GM04503 (cell line): ENCODE measurements at places on chromosomes 2 and 18.

- DNase-seq, result no peak
Observed at GRCh38 chr2:229650901-229651300, 63.5 kb downstream of the DNER start.

- no peak for DNase-seq
Observed at GRCh38 chr2:175585496-175585895, 404.0 kb upstream of the ATP5MC3 start.

DNA sequence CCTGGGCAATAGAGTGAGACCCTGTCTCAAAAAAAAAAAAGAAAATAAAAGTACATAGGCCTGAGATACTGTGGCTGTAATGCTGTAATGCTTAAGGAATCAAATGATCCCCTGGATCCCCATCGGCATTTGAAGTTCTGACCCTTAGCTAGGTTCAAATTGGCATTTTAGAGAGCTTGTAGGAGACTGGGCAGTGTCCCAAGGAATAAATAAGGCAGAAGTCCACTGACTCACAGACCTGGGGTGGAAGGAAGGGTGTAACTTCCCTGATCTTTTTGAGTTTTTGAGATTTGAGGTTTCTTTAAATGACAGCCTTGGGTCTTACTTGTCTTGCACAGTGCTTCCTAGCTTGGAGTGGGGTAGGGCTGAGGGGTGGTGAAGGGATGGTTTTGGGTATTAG lies 553.7 kb downstream of the SLC4A3 start:
- DNase-seq, result no peak

- DNase-seq, result no peak
Observed at GRCh38 chr2:45852450-45853150, 201.1 kb downstream of the PRKCE start.

DNA sequence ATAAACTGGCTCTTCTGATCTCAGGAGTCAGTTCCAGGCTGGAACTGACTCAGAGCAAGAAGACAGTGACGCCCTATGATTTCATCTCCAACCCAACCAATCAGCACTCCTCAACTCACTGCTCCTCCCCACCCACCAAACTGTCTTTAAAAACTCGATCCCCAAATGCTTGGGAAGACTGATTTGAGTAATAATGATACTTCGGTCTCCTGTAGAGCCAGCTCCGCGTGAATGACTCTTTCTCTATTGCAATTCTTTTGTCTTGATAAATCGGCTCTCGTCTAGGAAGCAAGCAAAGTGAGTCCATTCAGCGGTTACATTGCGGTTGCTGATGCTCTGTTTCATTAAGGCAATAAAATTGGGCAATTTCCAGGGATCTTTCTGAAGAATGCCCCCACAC lies 1025.3 kb upstream of the CNTNAP5 start:
- DNase-seq, result no peak

GRCh38 chr2:183113630-183114029 lies 10.6 kb upstream of the NUP35 start:
- DNase-seq, result no peak

DNA sequence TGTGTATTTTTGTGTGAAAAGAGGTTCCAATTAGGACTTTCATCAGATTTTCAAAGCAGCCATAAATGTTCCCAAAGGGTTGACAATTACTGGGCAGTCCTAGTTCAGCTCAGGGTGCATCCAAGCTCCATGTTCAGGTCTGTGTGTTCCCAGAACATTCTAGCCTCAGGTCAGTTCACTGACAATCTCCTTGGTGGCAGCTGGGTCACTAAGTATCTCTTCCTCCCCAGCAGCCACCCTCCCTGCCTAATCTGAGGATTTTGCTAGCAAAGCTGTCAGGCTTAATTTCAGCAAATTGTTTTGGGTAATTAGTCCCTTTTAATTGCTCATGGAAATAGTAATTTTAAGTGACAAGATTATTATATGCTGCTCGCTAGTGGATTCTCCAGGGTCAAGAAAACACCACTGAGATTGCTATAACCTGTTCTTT lies 29.8 kb downstream of the UPP2 start:
- DNase-seq, result no peak

DNA sequence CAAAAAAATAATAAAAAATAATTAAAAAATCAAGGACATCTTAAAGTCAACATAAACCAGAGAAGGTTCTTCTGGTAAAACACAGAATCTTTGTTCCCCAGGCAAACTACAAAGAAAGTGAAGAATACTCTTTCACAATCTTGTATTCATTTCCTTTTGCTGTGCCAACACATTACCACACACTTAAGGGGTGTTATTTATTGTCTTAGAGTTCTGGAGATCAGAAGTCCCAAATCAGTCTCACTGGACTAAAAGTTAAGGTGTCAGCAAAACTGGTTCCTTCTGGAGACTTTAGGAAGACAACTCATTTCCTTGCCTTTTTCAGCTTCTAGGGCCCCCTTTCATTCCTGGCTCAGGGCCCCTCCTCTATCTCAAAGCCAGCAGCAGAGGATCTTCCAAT lies 12.2 kb upstream of the CAB39 start:
- DNase-seq, result no peak

- no peak for DNase-seq
Observed at GRCh38 chr2:234521536-234521935, 24.7 kb upstream of the ARL4C start.

GRCh38 chr2:24894750-24895149 lies 25.3 kb downstream of the ADCY3 start:
- no peak for DNase-seq

DNA sequence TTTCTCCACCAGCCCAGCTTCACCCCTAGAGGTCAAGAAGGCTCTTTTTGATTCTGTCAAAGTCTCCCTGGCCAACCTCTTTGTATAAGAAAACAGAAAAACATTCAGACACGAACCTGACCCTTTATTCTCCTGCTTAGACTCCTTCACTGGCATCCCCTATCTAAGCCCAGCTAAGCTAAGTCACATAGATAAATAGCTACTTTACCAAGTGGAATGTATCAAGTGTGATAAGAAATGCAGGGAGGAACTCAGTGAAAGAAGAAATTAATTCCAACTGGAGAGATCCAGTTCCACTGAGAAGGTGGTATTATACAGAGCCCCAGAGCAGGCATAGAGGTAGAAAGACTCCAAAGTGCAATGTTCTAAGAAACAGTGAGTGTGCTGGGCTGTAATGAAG lies 489.5 kb downstream of the TNS1 start:
- no peak for DNase-seq

DNA sequence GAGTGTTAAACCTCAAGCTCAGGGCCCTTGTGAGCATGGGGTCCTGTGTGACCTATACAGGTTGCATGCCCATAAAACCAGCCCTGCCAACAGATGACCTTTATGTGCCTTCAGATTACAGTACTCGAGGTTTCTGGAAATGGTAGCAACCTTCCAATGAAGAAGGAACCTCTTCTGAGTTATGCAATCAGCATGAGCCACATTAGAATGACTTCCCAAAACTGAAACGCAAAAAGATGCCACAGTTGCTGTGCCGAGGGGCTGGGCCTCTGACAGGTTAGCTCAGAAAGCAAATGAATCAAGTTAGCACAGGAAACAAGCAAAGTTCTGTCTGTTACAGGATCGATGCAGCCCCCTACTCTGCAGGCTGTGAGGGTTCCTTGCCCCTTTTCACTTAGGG lies 37.7 kb downstream of the TGFA start:
- DNase-seq, result no peak

- DNase-seq, result peak; percentile 13
Observed at GRCh38 chr2:18545384-18545783, 15.1 kb downstream of the RDH14 start.

DNA sequence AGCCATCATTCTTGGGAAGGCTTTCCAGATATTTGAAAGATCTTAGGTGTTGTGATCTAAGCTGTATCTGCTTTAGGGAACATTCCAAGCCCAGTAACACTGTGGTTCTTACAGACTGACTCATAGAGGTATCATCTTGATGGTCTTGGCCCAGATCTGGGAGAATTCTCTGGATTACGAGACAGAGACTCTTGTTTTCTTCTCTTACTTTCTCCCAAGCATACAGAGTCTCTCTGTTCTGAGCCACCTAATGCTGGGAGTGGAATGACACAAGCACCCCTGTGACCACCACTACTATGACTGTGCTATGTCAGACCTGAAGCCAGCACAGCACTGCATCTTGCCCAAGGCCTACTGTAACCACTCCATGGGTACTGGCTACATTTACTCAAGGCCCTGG lies 81.0 kb upstream of the EPAS1 start:
- peak; percentile 44 for DNase-seq

DNA sequence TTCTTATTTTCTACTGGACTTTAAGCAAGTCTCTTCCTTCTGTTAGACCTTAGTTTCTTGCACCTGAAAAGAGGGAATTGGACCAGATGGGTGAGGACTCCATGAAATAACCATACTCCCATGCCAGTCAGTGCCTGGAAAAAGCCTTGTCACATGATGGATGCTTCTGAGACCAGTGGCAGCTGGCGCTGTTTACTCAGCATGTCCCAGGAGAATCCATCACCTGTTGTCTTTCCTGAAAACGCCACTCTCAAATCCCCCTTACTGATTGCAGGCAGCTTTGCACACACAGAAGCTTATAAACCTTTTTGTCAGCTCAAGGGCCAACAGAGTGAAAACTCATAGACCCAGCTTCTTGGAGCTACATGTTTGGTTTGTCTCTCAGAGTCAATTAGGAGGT lies 117.6 kb downstream of the POLE4 start:
- DNase-seq, result no peak

DNA sequence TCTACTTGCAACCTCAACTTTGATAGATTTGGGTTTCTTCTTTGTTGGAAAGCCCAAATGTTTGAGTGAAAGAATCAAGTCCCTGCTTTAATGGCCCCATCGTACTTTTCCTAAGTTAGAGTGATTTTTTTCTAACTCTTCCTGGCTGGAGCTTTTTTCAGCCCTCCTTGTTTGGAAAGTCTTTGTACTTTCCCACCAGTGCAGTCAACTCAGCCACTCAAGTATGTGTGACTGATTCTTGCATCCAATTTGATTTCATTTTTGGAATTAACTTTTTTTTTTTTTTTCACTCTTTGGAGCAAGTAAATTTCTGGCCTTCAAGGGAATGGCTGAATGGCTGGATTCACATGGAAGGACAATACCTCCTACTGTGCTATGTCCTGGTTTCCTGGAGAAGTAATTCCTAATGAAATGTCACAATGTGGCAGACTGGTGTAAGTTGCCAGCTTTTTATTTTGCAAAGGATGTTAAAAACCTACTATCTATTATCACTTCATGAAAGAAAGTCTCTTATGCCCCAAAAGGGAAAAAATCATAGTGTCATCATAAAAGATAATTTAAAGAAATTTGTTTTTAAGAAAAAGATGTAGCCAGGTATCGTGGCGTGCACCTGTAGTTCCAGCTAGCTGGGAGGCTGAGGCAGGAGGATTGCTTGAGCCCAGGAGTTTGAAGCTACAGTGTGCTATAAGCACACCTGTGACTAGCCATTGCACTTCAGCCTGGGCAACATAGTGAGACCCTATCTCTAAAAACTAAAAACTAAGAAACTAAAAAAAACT lies 76.0 kb upstream of the ZFP36L2 start:
- no peak for DNase-seq

- no peak for DNase-seq
Observed at GRCh38 chr2:39018638-39019037, 102.2 kb downstream of the SOS1 start.

DNA sequence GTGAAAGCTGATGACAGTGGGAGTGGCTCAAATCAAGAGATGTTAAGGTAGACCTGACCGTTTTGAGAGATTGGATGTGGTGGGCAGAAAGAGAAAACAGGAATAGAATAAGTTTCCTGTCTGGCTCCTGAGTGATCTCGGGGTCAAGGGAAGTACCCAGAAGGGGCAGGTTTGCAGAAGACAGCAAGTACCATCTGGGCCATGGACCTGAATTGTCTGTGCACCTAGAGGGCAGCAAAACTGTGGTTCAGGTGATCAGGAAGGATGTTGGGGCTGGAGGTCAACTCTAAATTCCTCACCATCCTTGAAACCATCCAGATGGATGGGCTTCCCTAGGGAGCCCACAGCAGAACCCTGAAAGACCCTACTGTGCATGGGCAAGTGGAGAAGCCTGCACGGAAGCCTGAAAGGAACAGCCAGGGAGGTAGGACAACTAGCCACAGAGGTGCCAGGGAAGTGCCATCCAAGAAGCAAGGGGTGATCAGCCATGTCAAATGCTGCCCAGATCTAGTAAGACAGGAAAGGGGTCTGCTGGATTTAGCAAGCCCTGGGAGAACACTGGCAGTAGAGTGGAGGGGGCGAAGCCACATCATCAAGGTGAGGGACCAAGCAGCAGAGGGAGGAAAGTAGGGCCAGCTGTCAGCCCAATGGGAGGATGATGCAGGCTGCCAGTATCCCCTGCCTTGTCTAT lies 8.0 kb downstream of the TEX261 start:
- DNase-seq, result no peak

- no peak for DNase-seq
Observed at GRCh38 chr18:13271302-13271911, 52.8 kb downstream of the LDLRAD4 start.

DNA sequence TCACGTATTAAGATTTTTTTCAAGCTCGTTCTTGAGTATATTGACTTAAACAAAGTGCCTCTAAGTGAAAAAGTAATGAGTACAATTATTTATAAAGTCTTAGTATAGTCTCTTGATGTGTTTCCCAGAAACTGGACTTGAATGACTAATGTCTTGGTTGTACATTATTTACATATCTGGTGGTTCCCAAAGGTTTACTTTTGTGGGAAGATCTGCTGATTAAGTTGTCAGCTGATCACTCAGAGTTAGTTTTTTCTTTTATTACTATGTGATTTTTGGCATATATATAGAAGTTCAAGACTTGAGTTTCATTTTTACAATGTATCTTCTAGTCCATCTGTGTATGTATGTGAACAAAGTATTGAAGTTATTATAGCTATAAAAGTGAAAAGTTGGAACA lies 29.5 kb downstream of the RNF144A start:
- DNase-seq, result peak; percentile 10

GRCh38 chr18:42953306-42953705 lies 162.2 kb downstream of the RIT2 start:
- DNase-seq, result no peak

DNA sequence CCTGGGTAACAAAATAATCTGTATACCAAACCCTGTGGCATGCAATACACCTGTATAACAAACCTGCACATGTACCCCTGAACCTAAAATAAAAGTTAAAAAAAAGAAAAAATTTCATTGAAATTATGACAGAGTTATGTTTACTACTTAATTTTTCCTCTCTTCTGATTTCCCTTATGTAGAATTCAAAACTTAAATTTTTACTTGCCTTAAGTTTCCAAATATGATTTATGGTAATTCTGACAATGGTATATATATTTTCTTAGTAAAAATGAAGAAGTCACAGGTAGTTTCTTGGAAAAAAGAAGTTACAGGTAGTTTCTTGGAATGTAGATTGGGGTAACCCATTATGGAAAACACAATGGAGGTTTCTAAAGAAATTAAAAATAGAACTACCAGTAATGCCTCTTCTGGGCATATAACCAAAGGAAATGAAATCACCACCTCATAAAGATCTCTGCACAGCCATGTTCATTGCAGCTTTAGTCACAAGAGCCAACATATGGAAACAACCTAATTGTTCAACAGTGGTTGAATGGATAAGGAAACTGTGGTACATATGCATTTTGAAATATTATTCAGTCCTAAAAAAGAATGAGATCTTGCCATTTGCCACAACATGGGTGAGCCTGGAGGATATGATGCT lies 164.9 kb downstream of the BABAM2 start:
- DNase-seq, result no peak
